ENCODE measurements at places on chromosomes 7 and 10.

DNA sequence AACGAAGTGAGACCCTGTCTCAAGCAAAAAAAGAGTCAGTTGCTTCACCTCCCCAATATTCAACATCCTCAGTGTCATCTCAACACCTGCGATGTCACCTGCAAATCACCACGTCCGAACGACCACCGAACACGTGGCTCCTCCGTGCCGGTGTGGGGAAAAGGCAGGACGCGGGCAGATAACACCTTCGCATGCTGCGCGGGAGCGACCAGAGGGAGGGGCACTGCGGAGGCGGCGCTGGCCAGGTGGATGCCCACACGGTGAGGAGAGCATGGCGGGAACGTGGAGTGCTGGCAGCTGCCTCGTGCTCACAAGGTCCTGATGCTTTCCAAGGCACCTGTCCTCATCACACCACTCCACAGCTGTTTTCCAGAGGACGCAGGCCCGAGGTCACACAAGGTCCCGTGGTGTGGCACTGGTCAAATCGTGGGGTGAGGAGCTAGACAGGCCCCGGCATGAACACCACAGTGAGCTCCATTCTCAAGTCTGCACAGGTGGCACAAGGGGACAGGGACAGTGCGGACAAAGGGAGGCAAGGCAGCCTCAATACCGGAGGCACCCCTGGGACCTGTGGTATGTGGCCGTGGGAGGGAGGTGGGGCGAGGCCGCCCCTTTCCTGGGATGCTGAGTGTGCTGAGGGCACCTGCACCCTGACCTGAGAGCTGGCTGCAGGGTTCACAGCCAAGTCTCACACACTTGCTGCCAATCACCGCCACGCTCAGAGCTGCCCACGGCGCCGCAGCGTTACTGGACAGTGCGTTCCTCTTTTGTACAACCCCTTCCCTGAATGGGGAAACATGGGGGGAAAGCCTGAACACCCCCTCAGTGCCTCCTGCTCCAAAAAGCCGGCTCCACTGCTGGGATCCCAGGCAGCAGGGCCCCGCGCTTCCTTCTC, 13.0 kb downstream of the TUBGCP2 start:
- no peak for DNase-seq

DNA sequence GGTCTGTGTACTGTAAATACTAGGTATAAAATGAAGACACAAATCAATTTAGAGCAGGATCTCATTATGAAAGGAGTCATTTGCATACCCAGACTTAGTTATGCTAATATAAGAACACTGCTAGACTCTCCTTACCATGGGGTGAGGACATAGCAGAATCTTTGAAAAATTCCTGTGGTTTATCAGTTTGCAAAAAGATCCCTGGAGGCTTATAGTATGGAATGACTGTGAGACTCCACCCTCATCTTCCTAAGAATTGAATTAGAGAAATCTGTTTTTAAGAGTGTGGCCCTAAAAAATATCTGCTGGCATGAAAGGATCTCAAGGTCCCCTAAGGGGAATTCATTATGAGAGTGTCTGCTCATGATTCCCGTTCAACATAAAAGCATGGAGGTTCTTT, 63.2 kb downstream of the WNT2 start:
- DNase-seq = no peak

- DNase-seq = no peak
These were observed 11.1 kb downstream of the INA start for GRCh38 chr10:103287992-103288391.

GRCh38 chr10:89332123-89332633, 4.4 kb downstream of the IFIT3 start:
- DNase-seq = no peak

DNA sequence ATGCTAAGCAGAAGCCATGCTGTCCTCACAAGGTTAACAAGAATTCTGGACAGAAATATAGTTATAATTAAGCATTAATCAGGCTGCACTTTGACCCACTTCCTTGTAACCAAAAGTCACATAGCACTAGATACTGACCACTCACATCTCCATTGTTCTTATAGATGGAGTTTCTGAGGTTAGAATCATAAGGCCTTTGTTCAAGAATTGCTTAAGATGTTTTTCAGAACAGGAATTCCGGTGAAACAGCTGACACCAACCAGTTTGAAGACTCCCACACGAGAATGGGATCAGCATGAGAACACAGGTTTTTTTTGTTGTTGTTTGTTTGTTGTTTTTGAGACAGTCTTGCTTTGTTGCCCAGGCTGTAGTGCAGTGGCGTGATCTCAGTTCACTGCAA, 488.3 kb upstream of the NRP1 start:
- no peak for DNase-seq
